HEK293T (cell line): ENCODE measurements at places on chromosomes 7 and 10.

GRCh38 chr10:19977097-19977521, 160.9 kb downstream of the PLXDC2 start:
- DNase-seq = no peak

- no peak for DNase-seq
These were observed 9.8 kb upstream of the KNDC1 start for GRCh38 chr10:133150226-133150625.

GRCh38 chr10:124262234-124262865, 156.4 kb downstream of the OAT start:
- DNase-seq = no peak

- no peak for DNase-seq
These were observed 141.8 kb upstream of the CDC14C start for GRCh38 chr7:48782511-48782910.

DNA sequence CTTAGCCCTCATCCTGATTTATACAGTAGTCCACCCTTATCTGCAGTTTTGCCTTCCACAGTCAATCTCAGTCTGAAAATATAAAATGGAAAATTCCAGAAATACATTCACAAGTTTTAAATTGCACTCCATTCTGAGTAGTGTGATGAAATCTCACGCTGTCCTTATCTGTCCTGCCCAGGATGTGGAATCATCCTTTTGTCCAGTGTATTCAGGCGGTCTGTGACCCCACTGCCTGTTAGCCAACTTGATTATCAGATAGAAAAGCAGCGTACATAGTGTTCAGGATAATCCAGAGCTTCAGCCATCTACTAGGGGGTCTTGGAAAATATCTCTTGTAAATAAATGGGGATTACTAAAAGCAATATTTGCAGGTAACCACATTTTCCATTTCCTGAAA, 146.3 kb downstream of the MALRD1 start:
- no peak for DNase-seq

GRCh38 chr7:155930061-155930460, 117.8 kb upstream of the SHH start:
- no peak for DNase-seq
